ENCODE measurements at places on chromosomes 16 and 17. TPM values are rescaled to one million over a fixed set of nuclear protein-coding genes. Genes with fewer than 3 reads are reported as not detected.

DNA sequence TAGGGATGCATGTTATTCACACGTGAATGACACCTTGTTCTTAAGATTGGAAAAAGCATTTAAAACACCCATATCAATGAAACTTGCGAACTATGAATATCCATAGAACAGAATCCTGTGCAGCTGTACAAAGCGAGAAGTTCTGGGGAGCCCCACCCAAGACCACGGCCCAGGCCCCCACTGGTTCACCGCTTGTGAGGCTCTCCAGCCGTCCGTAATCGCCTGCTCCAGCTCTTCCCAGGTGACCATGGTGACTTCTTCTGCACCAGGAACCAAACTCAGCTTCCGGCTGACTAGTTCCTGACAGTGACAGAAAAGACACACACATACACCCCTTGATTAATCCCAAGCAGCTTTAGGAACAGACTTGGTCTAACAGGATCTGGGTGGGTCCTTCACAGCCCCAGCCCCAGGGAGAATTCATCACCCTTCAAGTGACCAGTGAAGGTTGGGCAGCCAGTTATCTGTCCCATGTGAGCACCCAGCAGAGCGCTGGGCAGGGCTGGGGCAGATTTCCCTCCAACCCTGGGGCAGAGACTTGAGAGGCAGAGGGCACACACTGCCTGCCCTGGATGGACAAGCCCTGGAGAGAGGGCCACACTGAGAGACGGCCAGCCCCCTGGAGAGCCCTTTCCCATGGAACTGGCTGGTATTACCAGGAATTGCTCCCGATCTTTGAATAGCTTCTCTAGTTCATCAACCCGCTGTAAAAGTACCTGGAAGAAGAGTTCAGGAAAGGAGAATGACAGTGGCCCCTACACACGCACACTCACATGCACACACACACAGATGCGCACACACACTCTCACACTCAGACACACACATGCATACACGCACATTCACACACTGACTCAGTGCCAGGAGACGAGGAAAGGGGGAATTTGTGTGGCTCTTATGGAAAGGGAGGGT, 3.6 kb downstream of the QRICH2 start:
- DNase-seq = no peak

DNA sequence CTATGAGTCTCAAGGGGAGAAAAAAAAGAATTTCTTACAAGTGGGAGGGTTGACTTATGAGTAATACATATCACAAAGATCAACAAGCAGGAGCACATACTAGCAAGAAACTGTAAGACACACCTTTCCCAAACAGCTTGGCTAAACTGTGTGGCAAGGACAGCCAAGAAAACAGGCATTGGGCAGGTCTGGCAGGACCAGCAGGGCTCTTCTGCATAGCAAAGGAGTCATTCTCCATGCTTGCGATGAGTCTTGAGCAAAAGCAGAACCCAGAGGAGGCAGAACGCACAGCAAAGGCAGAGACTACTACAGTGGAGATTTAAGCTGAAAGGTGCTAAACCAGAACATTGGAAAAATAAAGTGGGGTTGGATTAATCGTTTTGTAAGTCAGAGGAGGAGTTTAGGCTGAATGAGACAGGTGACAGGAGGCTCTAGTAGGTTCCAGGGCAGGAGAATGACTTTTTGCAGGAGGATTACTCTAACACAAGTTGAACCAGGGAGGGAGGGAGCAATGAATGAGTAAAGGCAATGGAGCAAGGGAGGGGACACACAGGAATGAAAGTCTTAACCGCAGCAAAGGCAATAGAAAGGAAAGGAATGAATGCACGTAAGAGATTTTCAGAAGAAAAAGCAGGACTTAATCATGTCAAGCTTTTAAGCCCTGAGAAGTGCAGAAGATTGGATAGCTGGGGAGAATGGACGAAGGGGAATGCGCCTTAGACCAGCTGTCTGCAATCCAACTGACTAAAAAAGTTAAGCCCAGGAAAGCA, 2.7 kb downstream of the N4BP1 start:
- peak; percentile 99 for DNase-seq

- DNase-seq = no peak
These were observed 4.4 kb downstream of the KDM6B start for GRCh38 chr17:7838090-7839075.

- DNase-seq = no peak
These were observed 24.3 kb upstream of the CDH15 start for GRCh38 chr16:89147085-89147817.

- no peak for DNase-seq
These were observed 310.1 kb upstream of the C16orf82 start for GRCh38 chr16:26756633-26757032.

The PRDM7 gene
- total RNA-seq = not detected

DNA sequence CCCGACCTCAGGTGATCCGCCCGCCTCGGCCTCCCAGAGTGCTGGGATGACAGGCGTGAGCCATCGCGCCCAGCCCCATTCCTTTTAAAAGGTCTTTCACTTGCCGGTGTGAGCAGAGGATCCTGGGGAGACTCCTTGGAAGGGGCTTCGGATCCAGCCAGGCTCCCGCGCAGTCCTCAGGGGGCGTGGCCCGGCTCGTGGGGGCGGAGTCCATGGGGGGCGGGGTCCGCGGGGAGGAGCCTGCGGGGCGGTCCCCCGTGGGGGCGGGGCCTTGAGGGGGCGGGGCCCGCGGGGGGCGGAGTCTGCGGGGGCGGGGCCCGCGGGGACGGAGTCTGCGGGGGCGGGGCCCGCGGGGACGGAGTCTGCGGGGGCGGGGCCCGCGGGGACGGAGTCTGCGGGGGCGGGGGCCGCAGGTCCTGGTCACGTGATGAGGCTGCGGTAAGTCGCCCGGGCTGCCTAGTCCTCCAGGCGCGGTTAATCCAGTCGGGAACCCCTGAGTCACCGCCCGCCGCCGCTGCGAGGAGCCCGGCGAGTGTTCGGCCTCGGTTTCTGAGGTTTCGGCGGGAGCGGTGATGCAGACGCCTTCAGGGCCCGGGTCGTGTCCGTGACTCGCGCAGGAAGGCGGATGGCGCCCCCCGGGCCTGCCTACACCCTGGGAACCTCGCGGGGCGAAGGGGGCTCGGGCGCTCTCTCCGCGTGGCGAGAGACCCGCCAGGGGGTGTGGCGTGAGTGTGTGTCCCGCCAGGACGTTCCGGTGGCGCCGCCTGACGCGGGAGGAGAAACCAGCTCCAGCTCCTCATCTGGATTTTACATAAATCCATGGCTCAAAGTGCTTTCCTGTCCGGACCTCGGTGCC, 23.6 kb upstream of the ABR start:
- DNase-seq = peak; percentile 55

The NACA2 gene
- total RNA-seq = not detected

DNA sequence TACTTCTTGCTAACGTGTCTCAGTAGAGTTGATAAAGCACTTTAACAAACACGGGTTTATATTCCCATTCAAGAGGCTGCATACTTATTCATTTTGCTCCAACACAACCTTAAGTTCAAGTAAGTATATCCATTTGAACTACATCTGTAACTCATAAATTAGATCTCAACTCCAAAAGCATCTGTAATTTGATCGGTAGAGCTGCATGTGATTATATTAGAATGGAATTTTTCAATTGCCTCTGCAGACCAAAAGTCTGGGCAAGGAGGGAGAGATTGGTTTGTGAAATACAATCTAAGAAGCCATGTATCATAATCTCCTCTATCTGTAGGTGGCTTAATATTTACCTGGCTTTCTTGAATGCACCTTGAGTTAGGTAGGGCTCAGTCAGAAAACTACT, 371.0 kb downstream of the RBFOX1 start:
- DNase-seq = no peak

DNA sequence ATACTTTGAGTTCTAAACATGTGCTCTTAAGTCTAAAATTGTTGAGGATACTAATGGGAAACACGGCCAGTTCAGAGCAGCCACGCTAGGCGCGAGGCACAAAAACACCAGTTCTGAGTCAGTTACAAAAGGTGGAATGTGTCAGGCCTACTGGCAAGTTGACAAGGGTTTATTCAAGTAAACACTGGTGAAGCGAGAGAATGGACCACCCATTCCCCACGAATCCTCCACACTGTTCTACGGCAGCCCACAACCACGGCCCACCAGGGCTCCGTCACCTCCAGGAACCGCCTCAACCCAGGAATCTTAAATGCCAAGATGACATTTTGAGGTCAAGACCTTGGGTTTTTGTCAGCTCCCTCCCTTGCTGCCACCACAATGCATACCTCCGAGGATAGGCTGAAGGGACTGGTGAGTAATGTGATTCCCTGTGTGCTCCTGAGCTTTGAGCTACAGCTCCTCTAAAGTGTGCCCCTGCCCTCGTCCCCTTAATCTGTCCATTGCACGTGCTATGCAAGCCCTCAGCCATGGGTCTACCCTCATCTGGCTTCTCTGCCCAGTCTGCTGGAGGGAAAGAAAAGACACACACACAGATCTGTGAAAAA, 28.5 kb upstream of the TRAP1 start:
- DNase-seq = no peak

- no peak for DNase-seq
These were observed 8.2 kb upstream of the COL1A1 start for GRCh38 chr17:50209472-50210239.

DNA sequence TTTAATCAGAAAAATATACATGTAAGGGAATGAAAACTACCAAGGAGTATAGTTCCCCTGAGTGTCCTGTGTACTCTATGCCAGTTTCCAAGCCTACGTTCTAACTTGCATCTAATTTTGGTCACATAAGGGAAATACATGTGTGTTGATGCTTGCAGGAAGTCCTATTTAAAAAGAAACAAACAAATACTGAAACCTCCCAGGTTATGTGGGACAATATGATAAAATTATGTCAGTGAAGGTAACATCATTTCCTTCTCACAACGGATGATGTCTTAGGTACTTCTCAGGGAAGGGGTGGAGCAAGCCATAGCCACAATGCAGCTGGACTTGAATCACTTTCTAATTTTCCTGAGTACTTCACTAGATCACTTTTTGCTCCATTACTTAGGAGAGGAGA, 115.9 kb downstream of the ZFHX3 start:
- DNase-seq = no peak

- no peak for DNase-seq
These were observed 105.6 kb upstream of the CHMP6 start for GRCh38 chr17:80885947-80886582.

- no peak for DNase-seq
These were observed 17.9 kb downstream of the QPRT start for GRCh38 chr16:29696881-29697331.

GRCh38 chr17:76440751-76441362, 12.1 kb downstream of the UBE2O start:
- no peak for DNase-seq

GRCh38 chr16:86911437-86911958, 333.1 kb downstream of the FOXL1 start:
- no peak for DNase-seq

The LYRM1 gene
- 32.2 TPM for total RNA-seq

DNA sequence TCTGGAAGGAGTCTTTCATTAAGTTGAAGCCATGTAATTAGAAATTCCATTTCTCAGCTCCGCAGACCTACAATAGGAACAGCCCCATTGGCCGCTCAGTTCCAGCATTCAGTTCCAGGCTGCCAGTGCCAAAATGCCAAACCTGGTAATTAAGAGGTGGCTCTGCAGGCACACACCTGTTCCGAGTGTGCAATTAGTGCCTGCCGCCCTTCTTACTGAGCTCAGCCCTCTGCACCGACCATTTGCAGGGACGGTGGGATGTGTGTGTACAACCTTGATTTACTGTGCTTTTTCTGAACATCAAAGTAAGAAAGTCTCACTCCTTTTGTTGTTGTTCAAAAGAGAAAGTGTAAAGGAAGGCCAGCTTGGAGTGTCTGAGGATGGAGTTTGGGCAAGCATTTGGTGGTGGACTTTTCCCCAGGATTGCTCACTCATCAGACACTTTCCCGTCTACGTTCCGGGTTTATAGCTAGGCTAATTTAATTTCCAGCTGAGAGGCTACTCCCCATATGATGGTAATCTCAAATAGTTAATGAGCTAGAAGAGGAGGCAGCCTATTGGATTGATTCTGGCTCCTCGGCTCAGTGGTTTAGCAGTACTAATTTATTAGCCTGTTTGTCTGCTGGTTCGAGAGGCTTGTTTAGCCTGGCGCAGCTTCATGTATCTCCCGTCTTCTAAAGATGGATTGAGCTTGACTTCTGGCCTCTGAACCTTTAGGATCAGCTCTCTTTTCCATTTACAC, 20.0 kb downstream of the HS3ST3B1 start:
- DNase-seq = no peak

The TSEN54 gene
- 45.1 TPM for total RNA-seq

GRCh38 chr16:49345829-49346228, 27.8 kb upstream of the C16orf78 start:
- no peak for DNase-seq

The KCNAB3 gene
- 13.8 TPM for total RNA-seq

DNA sequence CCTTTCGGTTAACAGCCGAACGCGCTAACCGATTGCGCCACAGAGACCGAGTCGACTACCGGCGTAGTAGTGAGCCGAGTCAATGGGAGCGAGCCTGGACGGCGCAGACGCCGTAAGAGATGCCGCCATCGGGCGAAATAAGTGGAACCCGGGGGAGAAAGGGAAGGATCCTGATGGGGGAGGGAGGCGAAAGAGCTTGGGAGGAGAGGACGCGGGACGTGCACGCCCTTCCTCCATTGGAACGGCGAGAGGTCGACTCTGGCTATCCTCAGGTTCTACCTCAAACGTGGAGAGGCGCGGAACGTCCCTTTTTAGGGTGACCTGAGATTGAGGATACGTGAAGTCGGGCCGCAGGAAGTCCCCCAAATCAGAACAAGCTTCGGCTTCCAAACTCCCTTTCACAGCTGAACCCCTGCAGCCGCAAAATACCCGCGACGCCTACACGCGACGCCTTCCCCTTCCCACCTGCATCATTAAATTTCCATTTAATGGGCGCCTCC, 683 bp upstream of the PSMB3 start:
- DNase-seq = peak; percentile 79

DNA sequence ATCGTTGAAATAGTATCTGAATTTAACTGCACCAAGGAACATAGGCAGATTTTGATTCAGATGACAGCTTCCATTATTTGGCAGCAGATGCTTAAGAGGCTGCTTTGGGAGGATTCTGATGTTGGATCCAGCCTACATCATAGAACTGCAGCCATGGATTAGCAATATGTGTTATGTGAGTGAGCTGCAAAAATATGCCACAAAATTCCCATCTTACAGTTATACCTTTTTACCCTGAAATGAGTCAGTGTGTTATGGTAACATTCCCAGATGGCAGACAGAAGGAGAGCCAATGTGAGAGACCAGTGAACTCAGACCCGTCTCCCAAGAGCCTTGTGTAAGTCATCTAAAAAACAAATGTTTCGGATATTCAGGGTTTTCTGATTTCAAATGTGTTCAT, 206.1 kb downstream of the CDH13 start:
- no peak for DNase-seq

The C17orf78 gene
- not detected for total RNA-seq

DNA sequence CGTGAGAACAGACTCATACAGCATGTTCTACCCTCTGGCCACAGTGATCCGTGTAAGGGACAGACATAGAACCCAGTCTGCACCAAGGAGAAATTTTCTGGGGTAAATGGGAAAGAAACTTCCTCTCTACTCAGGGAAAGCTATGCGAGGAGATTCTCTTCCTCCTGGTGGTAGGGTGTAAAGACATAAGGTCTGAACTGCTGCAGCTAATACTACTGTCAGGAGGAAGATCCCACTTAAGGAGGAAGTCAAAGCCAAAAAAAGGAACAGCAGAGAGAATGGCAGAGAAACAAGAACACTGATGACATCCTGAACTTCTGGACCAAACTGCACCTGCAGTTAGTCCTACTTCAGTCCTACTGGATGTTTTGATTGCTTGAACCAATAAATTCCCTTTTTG, 7.1 kb upstream of the TM4SF5 start:
- no peak for DNase-seq

GRCh38 chr17:10657879-10658278, 770 bp upstream of the MYH3 start:
- DNase-seq = no peak

GRCh38 chr16:86059253-86060171, 160.6 kb downstream of the IRF8 start:
- DNase-seq = no peak

The SEPTIN1 gene
- 6.7 TPM for total RNA-seq

Data from PC-9 (cell line).